ENCODE measurements at places on chromosomes 2 and 18.

GRCh38 chr2:159774370-159774990 is 23.5 kb downstream of the CD302 start:
- no peak for DNase-seq

- no peak for DNase-seq
These were observed 363.7 kb upstream of the CHAC2 start for GRCh38 chr2:53403792-53404413.

GRCh38 chr2:68458981-68459380 is 8.1 kb downstream of the FBXO48 start:
- DNase-seq: no peak

DNA sequence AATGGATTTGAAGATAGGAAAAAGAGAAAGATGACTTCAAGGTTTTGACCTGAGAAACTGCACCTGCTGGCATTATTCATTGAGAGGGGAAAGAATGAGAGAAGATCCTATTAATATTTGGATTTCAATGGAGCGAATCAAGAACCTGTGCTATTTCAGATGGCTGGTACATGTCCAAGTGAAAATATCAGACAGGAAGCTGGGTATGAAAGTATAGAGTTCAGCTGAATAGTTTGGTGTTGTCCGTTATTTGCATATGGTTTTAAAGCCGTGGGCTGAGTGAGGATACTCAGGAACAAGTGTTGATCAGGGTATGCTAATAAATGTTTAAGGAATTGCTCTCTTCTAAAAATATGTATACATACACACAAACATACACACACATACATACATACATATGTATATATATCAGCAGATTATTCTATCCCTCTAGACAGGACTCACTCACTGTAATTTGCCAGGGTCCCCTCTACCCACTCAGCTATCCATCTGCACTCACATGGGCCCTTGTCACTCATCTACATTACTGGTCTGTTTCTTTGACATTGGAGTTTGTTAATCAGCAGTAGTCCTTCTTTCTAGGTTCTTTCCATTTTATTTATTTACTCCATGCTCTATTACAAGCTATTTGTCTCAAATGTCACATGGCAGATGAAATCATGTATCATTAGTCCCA is 33.9 kb upstream of the IKZF2 start:
- DNase-seq: no peak

DNA sequence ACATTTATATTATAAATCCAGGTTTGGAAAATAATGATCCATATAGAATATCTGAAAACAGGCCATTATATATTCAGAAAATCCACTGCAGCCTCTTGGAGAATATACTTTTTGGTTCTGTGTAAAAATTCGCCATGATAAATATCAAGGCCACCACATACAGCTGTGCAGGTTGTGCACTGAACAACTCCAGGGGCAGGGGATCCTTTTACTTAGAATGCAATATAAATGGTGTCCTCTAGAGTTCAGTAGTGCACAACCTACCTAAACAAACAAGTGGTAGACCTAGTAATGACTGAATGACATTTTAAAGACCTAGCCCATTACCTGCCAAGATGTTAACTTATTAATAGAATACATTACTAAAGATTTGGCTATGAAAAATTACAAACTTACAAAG is 22.4 kb downstream of the MOGAT1 start:
- peak; percentile 29 for DNase-seq

- no peak for DNase-seq
These were observed 168.0 kb downstream of the LPIN1 start for GRCh38 chr2:11914455-11914854.

GRCh38 chr2:70111752-70112591 is 24.7 kb downstream of the PCBP1 start:
- no peak for DNase-seq

DNA sequence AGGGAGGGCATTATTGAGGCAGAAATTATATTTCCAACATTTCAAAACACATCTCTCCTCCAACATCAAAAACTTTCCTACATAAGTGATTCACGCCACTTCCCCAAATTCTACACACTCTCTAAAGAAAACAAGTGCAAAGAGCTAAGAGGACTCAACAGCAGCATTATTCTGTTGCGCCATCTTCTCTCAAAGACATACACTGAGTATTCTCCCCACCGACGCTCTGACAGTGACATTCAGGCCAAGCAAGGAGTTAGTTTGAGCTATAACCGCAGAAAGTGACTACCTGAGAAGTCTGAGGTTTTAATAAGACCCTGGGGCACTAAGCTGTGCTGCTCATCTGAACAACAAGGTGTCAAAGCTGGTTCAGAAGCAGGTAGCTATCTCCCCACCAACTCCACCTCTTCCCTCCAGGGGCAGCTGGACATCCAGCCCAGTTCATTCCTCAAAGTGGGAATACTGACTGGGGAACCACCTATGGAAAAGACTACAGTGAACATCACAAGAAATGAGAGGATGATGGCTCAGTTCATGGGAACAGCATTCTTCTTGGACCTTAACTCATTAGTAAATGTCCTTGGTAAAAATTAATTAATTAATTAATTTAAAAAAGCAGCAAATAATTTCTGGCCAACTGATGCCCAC is 309.5 kb upstream of the CCDC68 start:
- no peak for DNase-seq

DNA sequence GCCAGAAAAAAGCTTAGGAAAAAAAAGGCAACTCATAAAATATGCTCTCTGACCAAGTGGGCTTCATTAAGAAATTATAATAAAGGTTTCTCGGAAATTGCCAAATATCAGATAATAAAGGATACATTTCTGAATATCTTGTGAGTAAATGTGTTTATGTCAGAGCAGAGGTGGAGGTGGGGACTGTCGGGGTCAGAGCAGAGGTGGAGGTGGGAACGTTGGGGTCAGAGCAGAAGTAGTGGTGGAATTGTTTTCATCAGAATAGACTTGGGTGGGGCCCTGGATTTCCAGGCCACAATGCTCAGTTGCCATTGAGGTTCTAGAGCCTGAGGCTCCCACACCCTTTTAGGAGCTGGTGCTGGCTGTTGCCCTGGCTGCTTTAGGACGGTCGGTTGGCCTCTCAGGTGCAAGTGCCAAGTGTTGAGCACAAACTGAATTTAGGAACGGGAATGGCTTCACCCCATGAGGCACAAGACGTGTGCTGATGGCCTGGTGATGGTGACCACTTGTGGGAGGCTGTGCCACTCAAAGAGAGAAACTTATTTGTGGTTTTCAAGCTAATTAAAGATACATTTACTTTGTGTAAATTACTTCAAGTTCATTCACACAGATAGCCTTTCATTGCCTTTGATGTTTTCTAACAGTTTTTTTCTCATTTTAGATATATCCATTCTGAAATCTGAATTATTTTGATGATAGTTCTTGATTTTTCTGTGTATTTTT is 131.5 kb downstream of the ATP9B start:
- DNase-seq: peak; percentile 35

GRCh38 chr2:61688369-61689334 is 150.5 kb upstream of the XPO1 start:
- DNase-seq: no peak

- no peak for DNase-seq
These were observed 56.6 kb downstream of the INHBB start for GRCh38 chr2:120402508-120402907.

- DNase-seq: no peak
These were observed 41.0 kb downstream of the PTGR3 start for GRCh38 chr18:75167759-75168618.

- no peak for DNase-seq
These were observed 94.4 kb upstream of the NEUROD1 start for GRCh38 chr2:181774685-181775084.

DNA sequence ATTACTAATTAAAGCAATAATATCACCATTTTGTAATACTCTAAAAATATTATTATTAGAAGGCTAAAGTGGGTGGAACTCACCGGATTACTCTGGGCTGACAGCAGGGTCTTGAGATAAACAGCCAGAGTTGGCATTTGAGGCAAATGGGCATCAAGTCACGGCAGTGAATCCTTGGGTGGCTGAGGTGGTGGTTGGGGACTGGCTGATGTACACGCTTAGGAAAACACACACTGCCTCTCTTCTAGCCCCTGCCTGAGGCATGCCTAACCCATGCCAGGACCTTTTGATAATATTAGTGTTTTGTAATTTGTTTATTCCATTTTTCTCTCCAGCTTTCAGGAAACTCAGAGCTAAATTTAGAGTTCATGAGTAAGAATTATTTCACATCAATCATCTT is 76.8 kb downstream of the ACKR3 start:
- no peak for DNase-seq

- DNase-seq: no peak
These were observed 59.1 kb upstream of the BOD1L2 start for GRCh38 chr18:57087644-57088376.

GRCh38 chr2:14354231-14354630 is 278.3 kb upstream of the LRATD1 start:
- DNase-seq: no peak

GRCh38 chr18:80012714-80013113 is 21.5 kb upstream of the RBFA start:
- no peak for DNase-seq

- DNase-seq: no peak
These were observed 485.1 kb downstream of the THSD7B start for GRCh38 chr2:137250401-137250800.

GRCh38 chr2:42933824-42934254 is 141.5 kb upstream of the HAAO start:
- no peak for DNase-seq

DNA sequence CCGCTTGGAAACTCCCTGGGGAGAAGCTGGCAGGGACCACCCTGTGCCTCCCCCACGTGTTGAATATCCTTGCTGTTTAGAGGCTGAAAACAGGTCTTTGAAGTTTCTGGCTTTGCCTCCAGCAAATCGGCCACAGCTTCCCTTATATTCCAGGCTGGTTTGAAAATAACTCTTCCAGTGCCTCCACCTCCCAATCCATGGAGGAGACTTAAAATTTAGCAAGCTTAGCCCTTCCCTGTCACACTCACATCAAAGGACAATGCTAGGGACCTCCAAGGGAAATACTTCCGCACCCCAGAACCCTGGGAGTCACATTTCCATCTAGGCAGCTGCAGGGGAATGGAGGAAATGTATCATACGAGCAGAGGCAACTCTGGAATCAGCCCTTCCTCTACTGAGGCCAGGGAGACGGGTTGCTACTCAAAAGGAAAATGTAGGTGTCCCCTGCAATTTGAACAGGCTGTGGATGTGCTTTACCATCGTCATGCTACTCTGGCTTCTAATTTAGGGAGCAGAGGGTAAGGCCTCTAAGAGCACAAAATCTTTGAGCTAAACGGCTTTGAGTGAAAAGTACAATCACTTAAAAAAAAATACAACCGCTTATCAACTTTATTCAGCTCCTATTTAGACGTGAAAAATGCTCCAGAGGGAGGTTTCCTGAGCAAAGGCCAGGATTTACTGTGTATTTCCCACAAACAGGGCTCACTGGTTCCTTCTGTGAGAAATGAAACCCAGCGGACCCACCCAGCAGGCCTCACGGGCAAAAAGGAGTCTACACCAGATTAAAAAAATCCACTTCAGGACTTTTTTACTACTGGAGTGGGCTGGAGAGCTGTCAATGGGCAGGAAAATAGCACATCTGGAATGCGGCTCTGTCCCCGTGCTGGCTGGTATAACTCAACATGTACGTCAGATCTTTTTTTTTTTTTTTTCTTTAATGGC is 49.4 kb upstream of the PKDCC start:
- DNase-seq: no peak

DNA sequence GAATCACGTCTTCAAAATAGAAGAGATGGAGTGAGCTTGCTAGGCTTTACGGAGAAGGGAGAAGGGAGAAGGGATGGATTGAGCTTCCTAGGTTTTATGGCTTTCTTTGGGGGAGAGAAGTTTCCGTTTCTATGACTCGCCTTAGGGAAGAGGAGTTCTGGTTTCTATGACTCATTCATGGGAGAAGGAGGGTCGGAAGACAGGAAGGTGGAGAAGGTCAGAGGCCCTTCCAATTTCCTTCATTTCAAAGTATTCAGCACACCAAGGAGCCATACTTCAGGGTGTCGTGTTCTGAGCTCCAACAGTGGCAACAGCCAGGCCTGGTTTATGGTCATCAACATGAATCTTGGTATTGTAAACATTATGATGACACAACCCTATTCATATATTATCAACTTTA is 284.7 kb upstream of the VWC2L start:
- no peak for DNase-seq

- no peak for DNase-seq
These were observed 89.8 kb upstream of the CYRIA start for GRCh38 chr2:16755442-16755841.

- no peak for DNase-seq
These were observed 357.9 kb downstream of the DPP10 start for GRCh38 chr2:114800371-114800770.

DNA sequence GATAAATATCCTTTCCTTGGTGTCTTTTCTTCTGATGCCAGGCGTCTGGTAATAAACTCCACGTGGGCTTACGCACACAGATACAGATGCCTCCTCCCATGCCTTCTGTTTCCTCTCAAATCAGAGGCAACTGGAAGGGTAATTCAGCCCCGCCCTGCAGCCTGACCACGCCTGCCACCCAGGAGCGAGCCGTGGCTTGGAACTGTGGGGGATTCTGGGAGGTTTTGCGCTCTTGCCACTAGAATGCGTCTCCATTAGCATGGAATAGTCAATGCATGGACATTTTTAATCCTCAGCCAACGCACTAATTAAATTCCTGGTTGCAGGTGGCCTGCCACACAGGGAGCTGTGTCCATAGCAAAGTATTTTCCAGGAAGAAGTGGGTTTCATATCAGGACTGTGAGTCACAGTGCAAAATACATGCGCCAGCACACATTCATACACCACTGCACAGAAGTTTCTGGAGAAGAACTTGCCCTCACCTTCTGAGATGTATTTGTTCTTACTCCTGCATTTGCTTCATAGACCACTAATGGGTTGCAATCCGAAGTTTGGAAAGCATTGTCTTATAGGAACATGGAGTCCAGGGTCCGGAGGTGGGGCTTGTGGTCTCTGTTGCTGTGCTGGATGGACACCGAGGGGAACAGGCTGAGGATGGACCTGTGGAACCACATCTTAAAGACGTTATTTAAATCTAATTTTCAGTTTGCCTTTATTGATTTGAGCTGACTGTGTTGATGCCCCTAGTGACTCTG is 151.4 kb downstream of the LDLRAD4 start:
- no peak for DNase-seq

DNA sequence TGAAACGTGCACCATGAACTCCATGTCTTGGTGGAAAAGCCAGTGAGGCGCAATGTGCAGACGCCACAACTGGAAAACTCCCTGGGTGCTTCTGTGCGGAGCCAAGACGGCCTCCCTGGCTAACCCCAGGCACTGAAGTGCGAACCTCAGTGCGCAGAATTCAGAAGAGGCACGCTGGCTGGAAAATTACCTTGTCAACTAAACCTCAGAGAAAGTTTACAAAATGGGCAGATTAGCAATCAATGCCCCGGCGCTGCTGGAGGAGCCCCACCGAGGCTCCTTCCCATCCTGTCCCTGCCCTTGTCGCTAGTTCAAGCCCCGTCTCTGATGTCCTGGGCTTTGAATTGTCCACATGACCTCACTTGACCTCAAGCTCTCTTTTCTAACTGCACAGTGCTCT is 22.2 kb downstream of the SNORC start:
- no peak for DNase-seq

Measured in iPS-NIHi11 (cell line).